Cortex of kidney (tissue), 1 donor: ENCODE measurements at places on chromosomes 7 and 10.

DNA sequence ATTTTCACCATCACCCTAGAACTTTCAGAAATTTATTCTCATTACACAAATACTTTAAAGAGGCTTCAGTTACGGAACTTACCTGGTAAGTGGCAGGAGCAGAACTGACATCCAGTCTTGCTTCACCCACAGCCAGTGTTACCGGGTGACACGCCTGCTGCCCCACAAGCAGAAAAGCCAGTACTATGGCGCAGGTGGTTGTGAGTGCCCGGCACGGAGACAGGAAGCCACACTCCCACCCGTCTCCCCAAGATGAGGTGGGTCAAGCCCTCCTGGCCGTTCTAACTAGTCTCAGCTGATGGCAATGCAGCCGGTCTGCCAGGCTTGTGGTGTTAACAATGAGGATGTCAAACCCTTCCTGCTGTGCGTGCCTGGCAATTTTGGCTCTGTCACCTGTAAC, 86.9 kb downstream of the PROSER2 start:
- no peak for DNase-seq

DNA sequence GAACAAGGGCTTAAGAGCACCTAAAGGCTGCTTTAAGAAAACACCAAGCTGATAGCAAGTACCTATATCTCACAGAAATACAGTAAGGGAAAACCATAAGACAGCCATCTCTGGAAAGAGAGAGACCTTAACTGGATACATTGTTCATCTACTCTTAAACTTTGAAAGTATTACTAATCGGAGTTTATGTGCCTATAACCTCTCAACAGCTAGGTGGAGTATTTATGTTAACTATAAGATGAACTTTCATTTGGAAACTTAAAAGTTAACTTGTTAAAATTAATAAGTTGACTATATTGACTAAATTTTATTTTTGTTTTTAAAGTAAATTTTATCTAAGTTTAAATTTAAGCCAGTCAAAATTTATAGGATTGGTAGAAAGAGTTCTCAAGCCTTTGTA, 90.6 kb downstream of the USP6NL start:
- DNase-seq = no peak

- DNase-seq = no peak
Measured at GRCh38 chr10:126218778-126219649, 169.3 kb downstream of the ADAM12 start.

GRCh38 chr10:69069090-69070042, 18.5 kb upstream of the SRGN start:
- DNase-seq = peak; percentile 16

GRCh38 chr10:86139066-86139657, 227.4 kb downstream of the GRID1 start:
- no peak for DNase-seq

DNA sequence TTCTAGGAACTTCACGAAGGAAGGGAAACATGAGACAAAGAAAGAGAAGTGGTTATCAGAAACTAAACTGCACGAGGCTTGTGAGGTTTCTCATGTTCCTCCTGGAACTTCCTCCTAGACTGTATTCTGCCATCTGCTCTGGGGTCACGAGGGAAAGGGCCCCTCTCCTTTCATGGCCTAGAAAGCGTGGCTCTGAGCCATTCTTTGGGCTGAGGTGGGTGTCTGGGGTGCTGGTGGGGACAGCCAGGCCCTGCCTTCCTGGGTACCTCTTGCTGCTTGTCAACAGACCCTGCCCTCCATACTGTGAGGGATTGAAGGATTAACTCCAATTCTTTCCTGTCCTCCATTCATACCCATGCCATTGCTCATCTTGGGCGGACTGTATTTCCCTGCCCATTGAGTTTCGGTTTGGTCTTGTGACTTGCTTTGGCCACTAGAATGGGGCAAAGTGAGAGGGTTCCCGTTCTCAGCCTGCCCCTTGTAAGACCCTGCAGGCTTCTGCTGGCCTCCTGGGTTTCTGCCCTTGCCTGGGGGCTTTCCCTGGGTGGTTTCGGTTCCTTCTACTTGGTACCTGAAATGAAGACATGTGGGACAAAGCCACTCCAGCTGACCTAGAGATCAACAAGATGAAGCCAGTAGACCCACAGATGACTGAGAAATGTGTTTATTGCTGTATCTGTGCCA, 14.9 kb upstream of the GIMAP8 start:
- no peak for DNase-seq

DNA sequence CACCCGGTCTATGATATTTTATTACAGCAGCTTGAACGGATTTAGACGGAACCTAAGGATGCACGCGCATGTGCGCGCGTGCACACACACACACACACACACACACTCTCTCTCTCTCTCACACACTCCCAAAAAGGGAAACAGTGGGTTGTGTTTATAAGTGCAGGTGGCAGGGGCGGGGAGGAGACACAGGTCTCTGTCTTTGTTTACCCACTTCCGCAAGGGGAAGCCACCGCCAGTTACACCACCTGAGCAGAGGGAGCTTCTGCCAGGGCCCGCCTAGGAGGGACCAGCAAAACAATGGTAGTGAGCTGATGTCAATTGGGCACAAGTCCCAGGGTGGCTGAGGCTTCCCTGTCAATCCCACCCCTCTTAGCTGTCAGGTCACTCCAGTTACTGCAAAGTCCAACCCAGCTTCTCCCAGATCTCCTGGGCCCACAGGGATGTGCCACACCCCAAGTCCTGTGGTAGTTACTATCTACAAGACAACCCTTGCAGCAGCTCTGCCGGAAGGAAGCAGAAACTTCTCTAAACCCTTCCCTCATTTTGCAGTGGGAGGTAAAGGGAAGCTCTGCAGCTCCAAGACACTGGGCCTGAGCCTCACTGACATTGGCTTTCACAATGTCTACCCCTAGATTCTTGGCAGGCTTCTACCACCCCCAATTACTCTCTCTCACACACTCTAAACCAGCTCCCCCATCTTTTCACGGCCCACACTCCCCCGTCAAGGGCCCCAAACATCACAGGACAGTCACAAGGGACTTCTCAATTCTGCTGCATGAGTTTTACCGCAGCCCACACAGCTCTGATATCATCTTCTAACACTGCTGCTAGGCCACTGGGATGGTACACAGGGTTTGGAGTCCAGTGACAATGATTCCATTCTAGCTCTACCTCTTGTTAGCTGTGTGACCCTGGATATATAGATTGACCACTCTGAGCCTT, 17.6 kb downstream of the ANXA11 start:
- DNase-seq = no peak

DNA sequence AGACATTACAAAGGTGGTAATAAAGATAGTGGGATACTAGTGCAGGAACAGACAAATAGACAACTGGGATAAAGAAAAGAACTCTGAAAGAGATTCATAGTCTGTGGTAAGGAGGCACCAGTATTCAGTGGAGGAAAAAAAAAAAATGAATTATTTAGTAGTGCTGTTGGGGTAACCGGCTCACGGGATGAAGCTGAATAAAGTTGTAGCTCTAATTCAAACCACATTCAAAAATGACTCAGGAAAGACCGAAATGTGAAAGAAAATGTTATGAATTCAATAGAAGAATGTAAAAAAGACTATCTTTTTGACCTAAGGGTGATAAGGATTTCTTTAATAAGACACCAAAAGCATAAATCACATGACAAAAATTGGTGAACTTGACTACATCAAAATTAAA, 83.1 kb upstream of the HABP2 start:
- DNase-seq = no peak

DNA sequence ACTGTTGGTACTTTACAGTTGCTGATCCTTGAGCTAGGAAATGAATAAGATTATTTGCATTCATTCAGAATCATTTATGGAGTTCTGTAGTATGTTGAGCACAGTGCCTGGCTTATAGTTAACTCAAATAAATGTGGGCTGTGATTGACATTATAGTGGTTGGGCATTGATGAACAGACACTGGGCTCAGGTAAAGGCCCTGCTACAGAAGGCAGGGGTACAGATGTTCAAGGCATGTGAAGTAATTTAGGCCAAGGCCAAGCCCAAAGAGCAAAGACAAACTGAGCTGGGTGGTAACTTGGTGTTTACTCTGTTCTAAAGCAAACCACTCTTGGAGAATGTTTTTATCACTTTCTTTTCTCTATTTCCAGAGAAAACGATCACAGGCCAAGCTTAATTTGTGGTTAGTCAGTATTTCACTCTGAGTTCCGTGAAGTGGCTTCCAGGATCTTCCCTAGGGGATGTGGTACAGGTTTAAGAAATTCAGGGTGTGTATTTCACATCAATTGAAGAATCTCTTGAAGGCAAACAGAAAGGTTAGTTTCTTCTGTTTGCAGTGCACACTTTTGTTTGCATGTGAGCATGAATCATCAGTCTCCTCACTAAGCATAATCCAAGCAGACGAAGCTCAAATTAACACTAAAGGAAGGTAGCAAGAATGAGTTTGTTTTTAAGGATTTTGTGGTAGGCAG, 113.9 kb upstream of the PRR15 start:
- DNase-seq = no peak

GRCh38 chr10:60731134-60731885, 47.0 kb upstream of the CDK1 start:
- no peak for DNase-seq

- DNase-seq = no peak
Measured at GRCh38 chr10:98326621-98327027, 58.6 kb upstream of the LOXL4 start.

DNA sequence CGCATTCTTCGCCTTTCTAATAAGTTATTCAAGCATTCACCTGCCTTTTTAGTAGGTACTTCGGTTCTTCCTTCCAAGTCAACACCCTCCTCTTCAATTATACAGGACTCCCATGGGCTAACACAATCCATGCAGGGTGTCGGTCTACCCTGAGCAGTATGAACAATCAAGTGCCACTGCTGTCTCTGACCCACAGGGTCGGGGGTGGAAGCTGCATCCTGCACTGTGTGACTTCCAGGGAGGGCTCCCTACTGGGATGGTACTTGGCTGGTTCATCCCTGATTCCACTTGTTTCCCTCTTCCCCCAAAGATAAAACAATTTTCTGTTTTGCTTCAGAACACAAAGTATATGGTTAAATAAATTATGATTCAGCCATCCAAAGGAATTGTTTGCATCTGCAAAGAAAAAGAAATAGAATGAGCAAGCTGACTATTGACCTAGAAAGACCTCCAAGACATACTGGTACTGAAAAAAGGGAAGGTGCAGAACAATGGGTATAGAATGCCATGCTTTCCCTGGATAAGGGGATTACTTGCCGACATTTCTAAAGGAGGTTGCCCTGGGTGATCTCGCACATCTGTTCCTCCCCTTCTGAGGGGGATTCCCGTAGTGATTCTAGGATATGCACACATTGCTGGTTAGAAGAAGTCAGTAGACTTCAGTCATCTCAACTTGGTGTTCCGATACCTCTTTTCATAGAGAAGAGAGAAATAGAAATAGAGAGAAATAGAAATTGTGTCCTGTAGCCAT, 89.1 kb upstream of the AGR3 start:
- no peak for DNase-seq

DNA sequence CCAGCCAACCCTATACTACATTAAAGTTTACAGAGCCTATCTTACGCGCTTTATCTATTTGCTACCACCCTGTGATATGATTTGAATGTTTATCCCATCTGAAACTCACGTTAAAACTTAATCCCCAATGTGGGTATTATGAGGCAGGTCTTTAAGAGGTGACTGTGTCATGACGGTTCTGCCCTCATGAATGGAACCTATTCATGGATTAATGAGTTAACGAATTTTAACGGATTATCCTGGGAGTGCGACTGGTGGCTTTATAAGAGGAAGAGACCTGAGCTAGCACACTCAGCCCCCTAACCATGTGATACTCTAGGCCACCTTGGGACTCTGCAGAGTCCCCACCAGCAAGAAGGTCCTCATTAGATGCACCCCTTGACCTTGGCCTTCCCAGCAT, 37.8 kb downstream of the SRPK2 start:
- DNase-seq = no peak

GRCh38 chr7:111282626-111283025, 191.7 kb downstream of the LRRN3 start:
- DNase-seq = no peak

GRCh38 chr10:77926566-77927401, at the start of gene DLG5:
Gene DLG5, minus strand, starts transcription at chr10:77926755. Its CDS starts 235 bp downstream, at chr10:77926520.
- DNase-seq = no peak

GRCh38 chr10:52376694-52377354, 62.7 kb downstream of the DKK1 start:
- DNase-seq = no peak

DNA sequence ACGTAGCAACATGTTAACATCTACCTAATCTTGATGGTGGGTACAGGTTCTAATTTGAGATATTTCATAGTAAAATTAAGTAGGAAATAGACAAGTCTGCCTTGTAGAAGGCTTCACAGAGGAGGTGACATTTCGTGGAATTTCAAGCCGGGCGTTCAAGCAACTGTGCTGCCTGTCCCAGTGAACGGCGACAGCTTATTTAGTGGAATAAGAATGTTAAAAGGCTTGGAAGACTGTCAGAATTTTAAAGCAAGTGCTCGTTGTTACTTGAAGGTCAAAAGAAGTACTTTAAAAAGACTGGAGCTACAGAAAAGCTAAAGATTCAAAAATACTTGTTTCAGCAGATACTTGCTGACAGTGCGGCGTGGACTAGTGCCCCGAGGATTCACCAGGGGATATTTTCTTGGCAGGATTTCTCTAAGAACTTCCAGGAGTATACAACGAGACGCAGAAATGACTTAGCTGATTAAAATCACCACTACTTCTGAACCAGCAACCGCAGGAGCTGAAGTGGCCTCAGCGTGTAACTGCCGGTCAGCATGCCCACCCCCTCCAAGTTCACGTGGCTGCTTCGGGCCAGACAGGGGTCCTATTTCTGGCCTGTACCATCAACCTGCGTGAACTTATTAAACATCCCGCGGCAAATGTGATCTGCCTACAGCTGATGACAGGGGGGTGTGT, 46.5 kb downstream of the CTBP2 start:
- DNase-seq = no peak

DNA sequence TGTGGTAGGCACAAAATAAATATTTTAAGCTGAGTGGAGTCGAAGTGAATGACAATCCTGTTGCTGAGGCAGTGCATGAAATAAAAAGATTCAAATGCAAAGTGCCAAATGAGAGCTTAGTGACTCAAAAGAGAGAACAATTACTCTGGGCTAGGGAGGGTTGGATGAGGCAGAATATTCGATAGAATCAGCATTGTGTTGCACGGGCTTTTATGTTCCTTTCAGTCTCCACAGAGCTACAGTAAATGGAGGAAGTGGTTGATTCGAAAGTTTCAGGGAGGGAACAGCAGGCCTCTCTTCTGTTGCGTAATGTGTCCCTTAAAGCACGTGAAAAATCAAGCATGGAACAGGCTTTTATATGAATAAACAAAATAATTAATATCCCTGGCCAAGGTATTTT, 599.3 kb upstream of the CELF2 start:
- DNase-seq = no peak

DNA sequence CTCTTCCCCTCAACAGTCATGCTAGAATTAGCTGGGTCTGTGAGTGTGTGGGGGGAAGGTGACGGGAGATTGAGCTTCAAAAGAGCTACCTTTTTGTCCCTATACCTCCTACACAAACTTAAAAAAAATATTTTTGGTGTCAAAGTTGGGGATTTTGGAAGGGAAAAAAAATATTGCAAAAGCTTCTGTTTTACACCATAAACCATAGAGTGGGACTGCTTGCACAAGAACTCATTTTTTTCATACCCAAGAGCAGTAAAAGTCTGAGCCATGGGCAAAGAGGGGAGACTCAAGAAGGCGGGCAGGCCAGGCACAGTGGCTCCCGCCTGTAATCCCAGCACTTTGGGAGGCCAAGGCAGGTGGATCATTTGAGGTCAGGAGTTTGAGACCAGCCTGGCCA, 9.4 kb upstream of the ZDHHC4 start:
- DNase-seq = no peak
